Ovary (tissue), 10 donors: ENCODE measurements at places on chromosomes 3 and 15. TPM values are rescaled to one million over a fixed set of nuclear protein-coding genes. Genes with fewer than 3 reads are reported as not detected.

IL12A gene
- polyA plus RNA-seq: 0.37 TPM

LIPC gene
- polyA plus RNA-seq: 0.31 TPM

ALDH1A2 gene
- 15.5 TPM for polyA plus RNA-seq

CELF6 gene
- 7.1 TPM for polyA plus RNA-seq

PLD1 gene
- 52.1 TPM for polyA plus RNA-seq

GPR87 gene
- not detected for polyA plus RNA-seq

CCDC32 gene
- polyA plus RNA-seq: 26.9 TPM

NANOGP8 gene
- polyA plus RNA-seq: 0.33 TPM

DNA sequence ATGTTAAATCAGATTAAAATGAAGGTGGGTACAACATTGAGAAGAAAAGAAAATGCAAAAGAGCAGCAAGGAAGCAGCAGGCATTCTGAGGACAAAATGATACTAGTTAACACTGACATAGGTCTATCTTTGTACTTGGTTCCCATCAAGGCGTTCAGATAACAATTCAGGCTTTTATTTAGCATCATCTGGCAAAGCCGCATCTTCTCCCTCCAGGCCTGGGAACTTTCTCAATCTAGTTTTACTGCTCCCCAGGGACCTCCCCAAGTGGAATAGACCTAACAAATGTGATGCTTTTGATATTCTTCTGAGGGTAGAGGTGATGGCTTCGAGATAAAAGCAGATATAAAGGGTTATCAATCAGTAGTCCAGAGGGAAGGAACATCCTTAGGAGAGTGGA lies 130.6 kb downstream of the C3orf38 start:
- no peaks in the 10 kb centered on the region for H3K36me3 ChIP-seq
- H3K4me3 ChIP-seq: no peak overlapping the region
- DNase-seq: no peak
- H3K4me1 ChIP-seq: peaks cover 3% of the 10 kb centered on the region

DNA sequence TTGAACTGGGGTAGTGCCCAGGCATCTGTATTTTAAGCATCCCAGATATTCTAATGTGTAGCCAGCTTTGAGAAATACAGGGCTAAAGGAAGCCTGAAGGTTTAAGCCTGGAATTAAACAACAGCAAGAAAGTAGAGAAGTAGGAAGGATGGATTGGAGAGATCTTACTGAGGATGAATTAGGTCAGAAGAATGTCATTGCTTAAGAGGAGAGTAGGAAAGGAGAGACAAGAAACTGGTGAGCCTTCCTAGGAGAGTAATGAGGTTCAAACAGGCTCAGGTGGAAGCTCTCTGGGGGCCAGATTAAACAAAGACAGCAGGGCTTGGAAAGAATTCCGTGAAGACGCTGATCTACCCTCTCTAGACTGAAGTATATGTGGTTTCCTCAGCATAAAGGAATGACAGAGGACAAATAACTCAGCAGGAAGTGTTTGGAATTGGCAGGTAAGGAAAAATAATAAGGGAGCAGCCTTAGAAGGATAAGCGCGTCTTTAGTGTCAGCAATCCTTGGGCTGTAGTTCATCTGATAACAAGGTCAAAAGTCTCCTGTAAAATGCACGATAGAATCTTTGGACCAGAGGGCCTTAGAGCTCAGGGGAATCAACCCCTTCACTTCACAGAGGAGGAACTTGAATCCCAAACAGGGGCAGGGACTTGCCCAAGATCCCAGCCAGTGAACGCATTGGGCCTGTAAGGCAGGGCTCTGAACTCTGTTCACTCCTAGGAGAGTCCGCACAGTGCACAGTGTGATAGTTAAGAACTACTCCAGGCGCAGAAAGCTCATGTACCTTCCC lies 90.9 kb downstream of the TP63 start:
- H3K27ac ChIP-seq: no peak overlapping the region
- H3K4me3 ChIP-seq: no peak overlapping the region
- no peaks in the 10 kb centered on the region for H3K36me3 ChIP-seq
- no peaks in the 10 kb centered on the region for H3K4me1 ChIP-seq

DNA sequence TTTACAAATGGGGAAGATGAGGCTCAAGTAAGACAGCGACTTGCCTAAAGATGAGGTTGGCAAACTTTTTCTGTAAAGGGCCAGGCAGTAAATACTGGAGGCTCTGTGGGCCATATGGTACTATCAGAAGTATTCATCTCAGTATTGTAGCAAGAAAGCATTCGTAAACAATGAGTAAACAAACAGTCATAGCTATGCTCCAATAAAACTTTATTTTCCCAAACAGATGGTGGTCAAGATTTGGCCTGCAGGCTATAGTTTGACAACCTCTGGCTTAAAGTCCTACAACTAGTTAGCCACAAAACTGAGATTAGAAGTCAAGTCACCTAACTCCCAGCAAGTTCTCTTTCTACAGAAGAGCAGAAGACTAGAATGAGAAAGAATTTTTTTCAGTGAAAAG lies 177.0 kb upstream of the NECTIN3 start:
- H3K27ac ChIP-seq: no peak overlapping the region
- H3K36me3 ChIP-seq: no peaks in the 10 kb centered on the region
- H3K4me1 ChIP-seq: no peaks in the 10 kb centered on the region
- no peaks in the 10 kb centered on the region for H3K27me3 ChIP-seq
- DNase-seq: no peak

DNA sequence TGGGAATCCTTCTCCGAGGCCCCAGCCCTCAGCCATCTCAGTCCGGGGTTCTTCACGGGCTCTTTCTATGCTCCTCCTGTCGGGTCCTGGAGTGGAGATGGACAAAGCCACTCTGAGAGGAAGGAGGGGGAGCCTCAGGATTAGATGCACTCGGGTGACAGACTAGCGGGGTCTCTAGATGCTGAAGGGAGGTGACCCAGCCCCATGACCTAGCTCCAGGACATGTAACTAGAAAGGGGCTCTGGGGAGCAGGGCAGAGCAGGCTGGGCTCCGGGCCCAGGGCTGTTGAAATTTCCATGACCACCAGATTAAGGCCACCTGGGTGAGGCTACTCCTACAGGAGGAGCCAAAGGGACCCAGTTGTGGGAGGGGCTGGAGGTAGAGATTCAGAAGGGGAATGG lies 14.8 kb upstream of the SKIC8 start:
- H3K4me3 ChIP-seq: no peak overlapping the region
- H3K4me1 ChIP-seq: no peaks in the 10 kb centered on the region
- peak; percentile 10 for DNase-seq
- no peak overlapping the region for H3K27ac ChIP-seq
- no peaks in the 10 kb centered on the region for H3K36me3 ChIP-seq
- H3K27me3 ChIP-seq: no peaks in the 10 kb centered on the region

DNA sequence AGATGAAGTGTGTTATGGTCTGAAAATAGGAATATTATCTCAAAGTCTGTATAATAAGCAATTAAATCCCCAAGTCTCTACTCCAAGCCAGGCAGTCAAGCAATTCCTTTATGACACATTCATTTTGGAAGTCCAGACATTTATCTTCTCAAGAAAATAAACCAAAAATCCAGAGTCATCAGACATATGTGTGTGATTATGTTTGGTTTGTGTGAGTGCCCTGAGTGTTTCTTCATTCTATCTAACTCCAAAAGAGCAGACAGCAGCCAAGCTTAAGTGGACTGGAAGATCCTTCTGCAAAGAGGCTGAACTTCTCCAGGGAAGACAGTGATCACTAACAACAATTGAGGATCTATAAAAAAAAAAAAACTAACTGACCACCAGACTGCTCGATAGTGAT lies 239.8 kb downstream of the STAG1 start:
- H3K27me3 ChIP-seq: no peaks in the 10 kb centered on the region
- H3K27ac ChIP-seq: no peak overlapping the region
- H3K36me3 ChIP-seq: no peaks in the 10 kb centered on the region
- H3K4me3 ChIP-seq: no peak overlapping the region

DNA sequence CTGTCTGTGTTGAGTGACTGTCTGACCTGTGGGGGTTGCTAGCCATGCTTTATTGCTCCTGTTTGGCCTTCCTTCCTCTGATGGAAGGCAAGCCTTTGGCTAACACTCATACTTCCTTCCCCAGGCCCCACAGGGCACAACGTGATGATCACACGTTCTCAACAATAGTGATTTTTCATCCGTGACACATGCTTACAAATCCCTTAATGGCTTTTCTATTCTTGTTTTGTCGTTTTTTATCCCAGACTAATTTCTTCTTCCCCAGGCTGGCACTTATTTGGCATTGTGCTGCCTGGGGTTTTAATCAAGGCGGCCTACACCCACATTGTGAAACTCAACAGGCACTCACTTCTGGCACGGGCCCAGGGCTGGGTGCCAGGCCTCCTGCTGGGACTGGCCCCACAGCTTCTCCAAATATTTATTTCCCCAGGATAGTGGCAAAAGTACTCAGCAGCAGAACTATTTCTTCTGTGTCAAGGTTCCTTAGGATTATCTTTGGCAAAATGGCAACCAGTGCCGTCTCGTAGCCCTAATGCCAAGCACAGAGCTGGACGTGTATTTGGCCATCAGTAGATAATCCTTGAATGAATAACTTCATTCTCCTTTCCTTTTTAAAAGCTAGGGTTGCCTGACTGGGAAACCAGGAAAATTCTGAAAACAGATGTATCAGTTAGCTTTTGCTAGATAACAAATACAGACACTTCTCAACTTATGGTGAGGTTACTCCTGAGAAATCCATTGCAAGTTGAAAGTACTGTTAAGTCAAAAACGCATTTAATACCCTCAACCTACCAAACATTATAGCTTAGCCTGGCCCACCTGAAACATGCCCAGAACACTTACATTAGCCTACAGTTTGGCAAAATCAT lies 30.6 kb downstream of the CMTM7 start:
- no peak overlapping the region for H3K4me3 ChIP-seq
- peak; percentile 69 for DNase-seq
- no peak overlapping the region for H3K27ac ChIP-seq
- H3K36me3 ChIP-seq: no peaks in the 10 kb centered on the region

- DNase-seq: no peak
- no peaks in the 10 kb centered on the region for H3K4me1 ChIP-seq
- no peak overlapping the region for H3K4me3 ChIP-seq
- H3K27me3 ChIP-seq: no peaks in the 10 kb centered on the region
Measured at GRCh38 chr15:84681831-84682230, 23.8 kb upstream of the NMB start.

DNA sequence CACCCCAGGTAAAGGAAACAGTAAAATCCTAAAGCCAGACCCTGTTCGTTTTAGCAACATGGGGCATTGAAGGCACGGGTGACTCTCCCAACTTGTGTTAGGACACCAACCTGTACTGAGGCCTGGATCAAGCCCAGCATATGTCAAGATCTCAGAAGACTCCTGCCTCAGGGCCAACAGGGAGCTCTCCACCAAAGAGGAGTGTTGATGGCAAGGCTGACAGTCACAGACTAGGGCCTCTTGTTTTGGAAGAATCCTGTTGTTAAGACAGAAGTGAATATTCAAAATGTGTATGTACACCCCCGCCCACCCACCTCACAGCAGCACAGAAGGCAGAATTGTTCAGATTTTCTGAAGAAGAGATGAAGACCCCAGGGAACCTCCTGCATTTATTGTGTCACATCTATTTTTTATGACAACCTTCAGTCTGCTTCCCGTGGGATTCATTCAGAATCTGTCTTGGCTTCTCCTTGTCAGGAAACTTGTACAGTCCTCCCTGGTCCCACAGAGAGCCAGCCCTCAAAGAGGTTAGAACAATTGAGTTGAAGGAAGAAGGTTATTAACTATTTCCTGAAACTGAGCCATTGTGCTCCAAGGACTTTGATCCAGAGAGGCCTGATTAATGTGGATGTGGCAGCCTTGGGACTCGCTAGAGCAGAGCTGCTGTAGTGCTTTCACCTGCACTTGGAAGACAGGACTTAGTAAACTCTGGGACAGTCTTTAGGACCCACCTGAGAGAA lies 61.7 kb upstream of the PLXNA1 start:
- no peak overlapping the region for H3K27ac ChIP-seq
- no peaks in the 10 kb centered on the region for H3K36me3 ChIP-seq
- no peak for DNase-seq
- no peak overlapping the region for H3K4me3 ChIP-seq

DNA sequence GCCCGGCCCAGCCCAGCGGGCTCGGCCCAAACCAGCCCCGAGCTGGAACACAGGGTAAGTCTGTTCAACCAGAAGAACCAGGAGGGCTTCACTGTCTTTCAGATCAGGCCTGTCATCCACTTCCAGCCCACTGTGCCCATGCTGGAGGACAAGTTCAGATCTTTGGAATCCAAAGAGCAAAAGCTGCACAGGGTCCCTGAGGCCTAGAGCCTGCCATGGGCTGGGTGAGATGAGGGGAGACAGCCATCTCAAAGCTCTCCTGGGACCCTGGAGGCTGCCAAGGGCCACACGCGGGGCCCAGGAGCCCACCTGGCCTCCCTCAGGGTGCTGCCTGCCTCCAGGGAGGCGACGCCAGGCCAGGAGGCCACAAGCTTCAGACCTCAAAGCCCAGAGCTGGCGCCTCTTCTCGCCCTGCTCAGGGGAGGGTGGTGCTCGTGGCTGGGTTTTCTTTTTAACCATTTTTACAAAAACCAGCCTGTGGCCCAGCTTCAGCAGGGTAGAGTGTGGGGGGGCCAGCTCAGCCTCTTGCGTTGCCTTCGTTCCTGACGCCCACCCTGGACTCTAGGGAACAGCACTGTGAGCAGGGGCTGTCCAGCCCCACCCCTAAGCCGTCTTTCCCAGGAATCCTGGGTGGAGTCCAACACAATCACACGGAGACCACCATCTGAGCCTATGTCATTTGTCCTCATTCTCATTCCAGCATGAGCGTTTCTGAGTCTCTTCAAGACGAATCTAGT lies 107.0 kb downstream of the ETFA start:
- H3K4me3 ChIP-seq: no peak overlapping the region
- no peaks in the 10 kb centered on the region for H3K4me1 ChIP-seq
- H3K27me3 ChIP-seq: no peaks in the 10 kb centered on the region
- no peak for DNase-seq

DNA sequence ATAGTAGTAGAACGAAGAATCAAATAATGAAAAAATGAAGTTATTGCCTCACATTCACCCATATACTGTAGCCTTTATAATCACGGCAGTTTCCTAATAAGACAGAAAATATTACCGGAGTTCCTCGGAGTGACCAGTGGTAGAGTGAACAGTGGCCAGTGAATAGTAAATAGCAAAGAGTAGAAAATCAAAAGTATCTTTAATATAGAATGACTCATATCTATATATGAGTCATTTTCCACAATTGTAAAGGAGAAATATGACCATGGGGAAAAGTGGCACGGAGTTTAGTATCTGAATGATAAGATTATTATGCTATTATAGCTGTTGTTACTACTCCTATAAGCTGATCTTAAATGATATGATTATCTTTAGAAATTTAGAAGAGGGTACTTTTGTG lies 38.5 kb downstream of the ZBTB20 start:
- no peak overlapping the region for H3K4me3 ChIP-seq
- no peak for DNase-seq
- H3K27ac ChIP-seq: no peak overlapping the region
- H3K36me3 ChIP-seq: no peaks in the 10 kb centered on the region
- H3K4me1 ChIP-seq: no peaks in the 10 kb centered on the region

- H3K27me3 ChIP-seq: no peaks in the 10 kb centered on the region
- DNase-seq: peak; percentile 29
- peaks cover 4% of the 10 kb centered on the region for H3K4me1 ChIP-seq
- H3K36me3 ChIP-seq: no peaks in the 10 kb centered on the region
- H3K27ac ChIP-seq: no peak overlapping the region
- H3K4me3 ChIP-seq: no peak overlapping the region
Measured at GRCh38 chr3:7309641-7310102, 448.8 kb downstream of the GRM7 start.
